Natural killer cell treated with Interleukin-12 subunit alpha and Interleukin-12 subunit beta and Interleukin-15 and Interleukin-18, amount 100 ng/mL, for 72 hours (primary cell): ENCODE measurements at places on chromosomes 2 and 18. TPM values are rescaled to one million over a fixed set of nuclear protein-coding genes. Genes with fewer than 3 reads are reported as not detected.

Gene C2orf69
- total RNA-seq: 13.5 TPM

Gene CCDC68
- not detected for total RNA-seq

Gene SERPINB13
- total RNA-seq: not detected

Gene XIRP2
- total RNA-seq: not detected

Gene PPP3R1
- total RNA-seq: 90.7 TPM

Gene FOXD4L1
- total RNA-seq: 0.17 TPM

Gene CXCR4
- 72.1 TPM for total RNA-seq

Gene MAB21L4
- not detected for total RNA-seq

Gene PROKR1
- not detected for total RNA-seq

Gene TTN
- total RNA-seq: 2.1 TPM

Gene MROH2A
- not detected for total RNA-seq

Gene LYG2
- not detected for total RNA-seq

Gene C2orf15
- not detected for total RNA-seq

Gene ADCYAP1
- total RNA-seq: not detected

Gene CXCR1
- total RNA-seq: not detected

Gene DCC
- total RNA-seq: not detected

Gene TMEM17
- total RNA-seq: 0.14 TPM

Gene ELOA2
- not detected for total RNA-seq

Gene GRHL1
- 1.1 TPM for total RNA-seq

Gene BIRC6
- 191 TPM for total RNA-seq

Gene CLEC4F
- 23.5 TPM for total RNA-seq

Gene ARHGAP15
- total RNA-seq: 133 TPM

Gene ROCK1
- total RNA-seq: 68.1 TPM

Gene BCL2
- total RNA-seq: 84.7 TPM

Gene LGALSL
- total RNA-seq: 0.31 TPM

Gene C2orf80
- not detected for total RNA-seq

Gene ZSWIM2
- total RNA-seq: not detected

Gene DCDC2C
- not detected for total RNA-seq

Gene RESP18
- not detected for total RNA-seq

Gene ZBTB14
- 17.5 TPM for total RNA-seq

Gene TRIP12
- 262 TPM for total RNA-seq

Gene CD8B2
- 0.61 TPM for total RNA-seq

Gene LYPD6
- total RNA-seq: not detected

Gene IGFBP5
- 0.08 TPM for total RNA-seq

Gene CPLX4
- total RNA-seq: not detected

Gene CFAP221
- total RNA-seq: not detected

Gene AFTPH
- total RNA-seq: 38.7 TPM

Gene ERBB4
- not detected for total RNA-seq

Gene TUBA3E
- total RNA-seq: not detected

Gene ARHGEF4
- not detected for total RNA-seq

Gene PROM2
- total RNA-seq: 0.95 TPM

Gene GALR1
- total RNA-seq: not detected

Gene NPAS2
- total RNA-seq: 0.31 TPM

Gene AOX1
- total RNA-seq: 0.26 TPM

Gene G6PC2
- total RNA-seq: not detected

Gene PSMA8
- total RNA-seq: 0.31 TPM

Gene CTAGE1
- not detected for total RNA-seq
